RWPE1 (cell line): ENCODE measurements at places on chromosomes 7 and 10.
A peak's percentile ranks its signal among the peaks of the same experiment; 100 is the strongest.

GRCh38 chr10:82643601-82644000 lies 768.6 kb downstream of the NRG3 start:
- DNase-seq = no peak

DNA sequence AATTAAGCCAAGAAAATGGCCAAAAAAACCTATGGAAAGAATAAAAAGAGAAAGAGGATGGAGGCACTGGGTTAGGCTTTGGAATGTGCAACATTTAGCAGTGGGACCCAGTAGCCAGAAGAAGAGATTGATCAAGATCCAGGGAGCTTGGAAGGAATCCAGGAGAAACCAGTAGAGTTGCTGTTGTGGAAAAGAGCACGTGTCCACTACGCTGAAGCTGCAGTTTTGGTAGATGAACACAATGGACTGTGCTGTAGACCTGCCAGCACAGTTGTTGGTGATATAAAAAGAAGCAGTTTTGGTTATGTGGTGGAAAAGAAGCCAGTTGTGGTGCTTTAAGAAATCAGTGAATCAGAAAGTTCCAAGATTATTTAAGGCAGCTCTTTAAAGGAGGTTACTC lies 802.2 kb upstream of the POM121L12 start:
- no peak for DNase-seq

GRCh38 chr10:458421-458851 lies 231.0 kb downstream of the DIP2C start:
- DNase-seq = no peak

DNA sequence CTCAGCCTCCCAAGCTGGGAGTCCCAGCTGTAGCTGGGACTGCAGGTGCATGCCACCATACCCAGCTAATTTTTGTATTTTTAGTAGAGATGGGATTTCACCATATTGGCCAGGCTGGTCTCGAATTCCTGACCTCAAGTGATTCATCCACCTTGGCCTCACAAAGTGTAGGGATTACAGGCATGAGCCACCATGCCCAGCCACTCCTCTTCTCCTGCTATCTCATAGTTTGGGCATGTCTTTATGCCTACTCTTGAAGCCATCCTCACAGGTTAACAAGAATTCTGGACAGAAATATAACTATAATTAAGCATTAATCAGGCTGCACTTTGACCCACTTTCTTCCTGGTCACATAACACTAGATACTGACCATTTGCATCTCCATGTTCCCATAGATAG lies 28.6 kb upstream of the C10orf67 start:
- DNase-seq = no peak

DNA sequence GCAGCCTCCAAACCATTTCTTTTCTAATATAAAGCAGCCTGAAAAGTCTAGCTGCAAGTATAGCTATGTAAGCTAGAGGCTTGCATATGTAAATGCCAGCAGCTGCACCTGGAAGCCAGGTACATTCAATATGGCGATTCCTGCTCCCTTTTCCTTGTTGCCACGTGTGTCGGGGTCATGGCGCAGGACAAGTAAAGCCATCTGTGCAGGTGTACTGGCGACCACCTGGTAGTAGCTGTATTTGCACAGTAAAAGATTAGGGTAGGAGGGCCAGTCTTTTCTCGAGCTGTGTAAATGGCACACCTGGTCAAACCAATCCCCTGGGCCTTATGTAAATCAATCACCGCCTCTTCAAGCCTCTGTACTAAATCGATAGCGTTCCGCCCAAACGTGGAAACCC lies 484.5 kb downstream of the MAGI2 start:
- no peak for DNase-seq

- no peak for DNase-seq
Measured at GRCh38 chr7:74252893-74253292, 1.3 kb downstream of the RFC2 start.

DNA sequence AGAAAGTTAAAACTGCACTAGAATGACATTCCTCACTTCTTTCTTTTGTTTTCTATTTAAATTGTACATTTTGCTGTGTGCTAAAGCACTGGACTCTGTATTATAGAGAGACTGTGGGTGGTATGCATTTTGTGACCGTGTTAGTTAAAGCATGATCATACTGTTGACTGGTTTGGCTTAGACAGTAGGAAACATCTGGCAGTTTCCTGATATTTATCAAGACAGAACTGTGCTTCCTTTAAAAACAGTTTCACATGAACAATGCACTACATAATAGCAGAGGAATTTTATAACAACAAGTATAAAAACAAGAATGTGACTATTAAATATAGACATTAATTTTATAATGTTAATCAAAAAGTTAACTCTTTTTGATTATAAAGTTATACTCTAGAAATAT lies 23.1 kb downstream of the GNG11 start:
- no peak for DNase-seq

DNA sequence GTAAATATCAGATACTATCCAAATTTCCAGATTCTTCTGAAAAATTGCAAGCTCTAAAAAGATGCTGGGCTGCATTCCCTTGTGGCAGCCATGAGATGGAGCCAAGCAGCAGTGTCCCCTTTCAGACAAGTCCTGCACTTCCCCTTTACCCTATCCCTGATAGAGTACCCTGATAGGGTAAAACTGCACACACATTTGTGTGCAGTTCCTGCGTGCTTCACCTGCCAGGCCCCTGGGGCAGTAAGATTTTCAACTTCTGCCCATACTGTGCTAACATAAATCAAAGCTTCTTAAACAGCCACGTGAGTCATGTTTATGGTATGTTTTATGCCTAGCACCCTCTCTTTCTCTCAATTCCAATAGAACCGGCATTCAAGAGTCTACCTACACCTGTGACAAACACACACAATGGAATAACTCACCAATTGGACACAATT lies 52.2 kb downstream of the IFIT5 start:
- peak; percentile 86 for DNase-seq

DNA sequence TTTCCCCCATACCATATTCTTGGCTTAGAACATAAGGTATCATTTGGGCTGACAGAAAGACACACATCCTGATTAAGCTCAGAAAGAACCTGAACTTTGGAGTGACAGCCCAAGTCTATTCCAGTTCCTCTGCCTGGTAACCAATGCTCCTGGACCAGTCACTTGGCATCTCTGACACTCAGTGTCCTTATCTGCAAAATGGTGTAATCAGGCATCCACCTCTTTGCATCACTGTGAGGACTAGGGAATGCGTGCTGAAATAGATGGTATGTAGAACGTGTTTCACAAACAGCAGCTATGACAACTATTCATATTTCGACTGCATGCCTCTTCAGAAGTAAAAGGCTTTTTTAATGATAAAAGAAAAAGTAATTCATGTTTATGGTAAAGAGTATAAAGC lies 26.2 kb upstream of the PIK3AP1 start:
- DNase-seq = no peak

DNA sequence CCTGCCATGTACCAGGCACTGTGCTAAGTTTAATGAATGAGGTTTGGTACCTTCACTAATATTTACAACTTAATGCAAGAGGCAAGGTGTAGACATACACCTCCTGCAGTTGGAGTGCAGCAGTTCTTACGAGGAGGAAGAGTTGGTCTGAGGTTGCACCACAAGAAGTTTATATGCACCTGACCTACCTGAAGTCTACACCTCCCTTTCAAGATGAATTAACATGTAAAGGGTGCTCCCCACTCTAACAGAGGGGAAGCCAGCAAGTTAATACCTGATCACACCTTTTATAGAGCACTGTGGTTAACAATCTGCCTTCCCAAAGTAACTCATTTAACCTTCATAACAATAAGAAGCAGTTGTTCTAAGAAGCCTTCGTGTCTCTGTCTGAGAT lies 120.0 kb downstream of the LYZL1 start:
- DNase-seq = no peak

DNA sequence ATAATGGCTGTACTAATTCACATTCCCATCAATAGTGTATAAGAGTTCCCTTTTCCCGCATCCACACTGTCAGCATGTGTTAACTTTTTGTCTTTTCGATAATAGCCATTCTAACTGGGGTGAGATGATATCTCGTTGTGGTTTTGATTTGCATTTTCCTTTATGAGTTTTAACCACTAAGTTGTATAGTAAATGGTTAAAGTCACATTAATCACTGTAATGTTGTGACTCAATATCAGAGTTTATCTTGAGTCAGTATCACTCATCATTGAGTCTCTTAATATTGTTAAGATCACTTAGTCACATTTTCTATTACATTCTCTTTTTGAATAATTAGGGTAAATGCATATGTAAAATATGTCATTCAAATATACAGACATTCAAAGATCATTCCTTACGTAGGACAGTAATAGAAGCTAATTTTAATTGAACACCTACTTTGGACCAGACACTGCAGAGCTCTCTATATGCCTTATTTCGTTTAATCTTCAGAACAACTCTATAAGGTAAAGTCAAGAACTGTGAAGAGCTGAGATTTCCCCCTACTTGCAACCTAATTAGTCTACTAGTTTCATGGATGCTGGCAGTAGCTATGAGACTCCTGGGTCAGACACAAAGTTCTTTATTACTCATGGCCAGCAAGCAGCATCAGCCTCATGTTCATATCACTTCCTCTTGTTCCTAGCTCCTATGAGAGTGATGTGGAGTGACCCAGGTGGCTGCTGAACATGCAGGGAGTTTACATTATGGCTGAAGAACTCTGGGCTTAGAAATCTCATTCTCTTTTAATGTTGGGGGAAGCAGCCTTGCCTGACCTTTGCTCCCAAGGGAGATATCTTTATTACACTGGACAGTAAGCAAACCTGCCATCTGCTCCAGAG lies 30.5 kb downstream of the CREB5 start:
- no peak for DNase-seq

- DNase-seq = no peak
Measured at GRCh38 chr10:70657041-70657440, 15.3 kb upstream of the ADAMTS14 start.

GRCh38 chr7:139328375-139328774 lies 12.8 kb upstream of the FMC1 start:
- DNase-seq = peak; percentile 69

DNA sequence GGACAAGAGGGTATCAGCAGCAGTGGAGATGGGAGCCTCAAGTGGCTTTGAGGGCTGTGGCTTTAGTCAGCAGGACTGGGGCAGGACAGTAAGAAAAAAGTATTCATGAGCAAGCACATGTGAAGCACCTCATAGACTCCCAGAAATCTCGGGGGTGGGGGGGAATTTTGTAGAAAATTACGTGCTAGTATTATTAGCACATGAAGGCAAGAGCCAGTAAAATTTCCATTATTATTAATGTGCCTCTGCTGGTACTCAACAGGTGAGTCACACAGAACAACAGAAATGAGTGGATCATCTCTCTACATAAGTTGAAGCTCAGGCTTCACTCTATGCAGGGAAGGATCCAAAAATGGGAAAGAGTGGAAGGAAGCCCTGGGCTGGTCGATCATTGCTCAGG lies 114.5 kb downstream of the MYOF start:
- DNase-seq = no peak

GRCh38 chr7:30472081-30472783 lies 6.4 kb downstream of the NOD1 start:
- DNase-seq = no peak

DNA sequence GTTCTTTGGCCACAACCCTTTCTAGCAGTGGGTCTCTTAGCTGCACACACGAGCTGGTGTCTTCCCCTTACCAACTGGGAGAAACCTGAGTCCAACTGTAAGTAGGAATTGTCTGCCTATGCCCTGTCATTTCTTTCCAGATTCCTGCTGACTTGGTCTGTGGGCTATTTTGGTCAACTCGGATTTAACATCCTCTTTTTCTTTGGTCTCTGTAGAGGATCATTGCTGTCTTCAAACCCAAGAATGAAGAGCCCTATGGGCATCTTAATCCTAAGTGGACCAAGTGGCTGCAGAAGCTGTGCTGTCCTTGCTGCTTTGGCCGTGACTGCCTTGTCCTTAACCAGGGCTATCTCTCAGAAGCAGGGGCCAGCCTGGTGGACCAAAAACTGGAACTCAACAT lies 10.3 kb downstream of the PI4K2A start:
- no peak for DNase-seq

DNA sequence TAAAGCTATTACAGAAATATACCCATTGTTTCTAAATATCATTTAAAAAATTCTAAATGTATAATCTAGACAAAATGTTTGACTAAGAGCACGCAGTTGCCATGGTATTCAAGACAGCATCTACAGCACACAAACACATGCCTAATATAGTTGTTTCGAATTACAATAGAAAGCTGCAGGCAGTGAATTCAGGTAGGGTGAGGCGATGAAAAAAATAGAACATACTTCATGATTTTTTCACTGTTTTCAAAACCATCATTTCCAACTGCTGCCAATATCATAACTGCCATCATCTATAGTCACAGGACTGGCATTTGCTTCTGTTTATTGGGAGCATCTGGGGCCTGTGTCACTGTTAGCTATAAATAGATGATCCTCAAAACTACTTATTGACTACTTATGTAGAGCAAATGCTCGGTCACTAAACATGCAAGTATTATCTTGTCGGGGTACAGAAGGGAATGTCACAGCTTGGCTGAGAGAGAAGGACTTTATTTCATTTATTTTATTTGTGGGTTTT lies 34.4 kb upstream of the OTUD1 start:
- DNase-seq = no peak

- DNase-seq = no peak
Measured at GRCh38 chr10:92790440-92790839, 57.9 kb upstream of the EXOC6 start.

- peak; percentile 53 for DNase-seq
Measured at GRCh38 chr7:48154792-48155413, 16.4 kb upstream of the ABCA13 start.

- no peak for DNase-seq
Measured at GRCh38 chr7:91031757-91032156, 232.5 kb upstream of the FZD1 start.

- DNase-seq = no peak
Measured at GRCh38 chr10:97180363-97180755, 5.4 kb downstream of the SLIT1 start.

DNA sequence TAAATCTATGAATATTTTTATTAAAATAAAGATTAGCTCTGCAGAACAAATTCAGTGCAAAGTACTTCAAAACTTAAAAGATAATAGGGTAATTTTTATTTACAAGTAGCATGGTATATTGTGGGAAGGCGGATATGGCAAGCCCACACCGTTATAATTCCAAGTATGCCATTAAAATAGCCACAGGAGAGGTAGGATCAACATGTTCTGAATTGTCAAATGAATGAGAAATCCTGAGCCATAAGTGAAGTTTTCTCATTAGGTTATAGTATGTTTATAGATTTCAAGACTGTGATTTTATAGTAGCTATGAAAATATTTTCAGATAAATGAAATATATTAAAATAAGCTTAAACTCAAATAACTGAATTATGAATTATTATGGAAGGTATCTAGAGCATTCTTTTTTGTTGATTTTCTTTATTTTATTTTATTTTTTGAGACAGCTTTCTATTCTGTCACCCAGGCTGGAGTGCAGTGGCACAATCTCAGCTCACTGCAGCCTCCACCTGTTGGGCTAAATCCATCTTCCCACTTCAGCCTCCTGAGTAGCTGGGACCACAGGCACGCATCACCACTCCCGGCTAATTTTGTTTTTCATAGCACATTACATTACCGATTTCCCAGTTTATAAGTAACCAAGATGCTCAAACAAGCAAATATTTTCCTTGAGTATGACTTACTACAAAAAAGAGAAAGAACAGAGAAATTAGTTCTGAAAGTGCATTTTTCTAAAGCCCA lies 956.6 kb downstream of the GATA3 start:
- no peak for DNase-seq

GRCh38 chr7:154424350-154424749 lies 372.2 kb downstream of the DPP6 start:
- no peak for DNase-seq
